ENCODE measurements at places on chromosomes 6 and 20.

DNA sequence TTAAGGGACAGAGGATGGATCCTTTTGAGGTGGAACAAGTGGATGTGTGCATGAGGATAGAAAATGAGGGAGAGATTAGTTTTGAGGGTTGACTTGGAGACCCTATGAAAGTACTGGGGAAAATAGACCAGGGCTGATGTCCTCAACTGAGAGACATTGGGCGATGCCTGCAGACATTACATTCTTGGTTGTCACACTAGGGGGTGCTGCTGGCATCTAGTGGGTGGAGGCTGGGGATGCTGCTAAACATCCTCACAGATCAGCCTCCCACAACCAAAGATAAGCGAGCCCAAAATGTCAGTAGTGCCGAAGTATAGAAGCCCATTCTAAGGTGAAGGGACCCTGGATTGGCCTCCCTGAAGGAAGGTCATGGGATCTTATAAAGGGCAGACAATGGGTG is 63.3 kb downstream of the MOCS1 start:
- DNase-seq, result no peak

DNA sequence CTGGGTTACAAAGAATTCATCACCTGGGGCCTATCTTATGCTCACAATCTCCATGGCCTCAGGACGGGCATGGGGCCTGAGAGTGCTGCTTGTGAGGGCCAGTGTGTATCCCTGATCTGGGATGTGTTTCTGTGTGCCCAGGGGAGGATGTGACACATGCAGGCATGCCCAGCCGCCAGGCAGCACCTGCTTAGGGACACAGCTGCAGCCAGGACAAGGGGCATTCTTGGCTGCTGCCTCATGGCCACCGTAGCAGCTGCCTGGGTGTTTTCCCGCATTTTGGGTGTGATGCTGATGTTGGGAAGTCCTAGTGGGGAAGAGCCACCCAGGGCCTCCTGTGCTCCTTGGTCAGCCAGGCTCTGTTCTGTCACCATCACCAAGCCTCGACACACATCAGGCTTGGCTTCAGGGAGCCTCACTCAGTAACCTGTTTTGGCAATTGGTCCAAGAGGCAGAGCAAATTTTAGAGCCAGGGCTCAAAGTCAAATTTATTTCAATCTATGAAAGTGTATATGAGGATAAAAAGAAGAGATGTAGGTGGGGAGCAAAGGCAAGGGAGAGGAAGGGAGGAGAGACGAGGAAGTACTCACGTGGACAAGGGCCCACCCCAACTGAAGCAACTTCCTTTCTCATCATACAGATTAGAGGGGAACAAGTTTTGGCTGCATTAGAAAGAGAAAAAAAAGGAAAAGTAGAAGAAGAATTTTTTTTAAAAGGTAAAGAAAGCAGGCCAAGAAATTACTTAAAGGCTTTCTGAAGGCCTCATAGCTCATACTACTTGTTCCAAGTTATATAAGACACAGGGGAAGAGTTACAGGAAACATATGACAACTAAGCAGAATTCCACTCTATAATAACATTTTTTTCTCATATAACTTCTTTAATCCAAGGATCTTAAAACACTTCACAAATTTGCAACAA is 269.9 kb upstream of the SUPT3H start:
- no peak for DNase-seq

- no peak for DNase-seq
Measured at GRCh38 chr20:14566505-14566904, 229.1 kb upstream of the FLRT3 start.

DNA sequence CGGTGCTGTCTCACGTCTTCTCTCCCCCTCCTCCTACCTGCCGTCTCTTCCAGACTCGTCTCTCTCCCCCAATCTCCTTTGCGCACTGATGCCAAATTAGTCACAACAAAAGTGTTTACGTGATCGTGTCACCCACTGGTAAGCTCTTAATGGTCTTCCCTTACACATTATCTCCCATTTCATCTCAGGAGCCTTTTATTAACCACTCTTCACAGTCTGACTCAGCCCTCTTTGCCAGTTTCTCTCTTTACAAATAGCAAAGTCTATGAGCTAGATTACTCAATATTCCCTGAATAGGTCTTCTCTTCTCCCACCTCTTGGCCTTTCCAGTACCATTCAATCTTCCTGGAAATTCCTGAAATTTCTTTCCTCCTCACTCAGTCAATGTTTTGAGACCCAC is 247.0 kb downstream of the ESR1 start:
- DNase-seq, result no peak

- no peak for DNase-seq
Measured at GRCh38 chr6:157265186-157265585, 58.1 kb downstream of the TMEM242 start.

DNA sequence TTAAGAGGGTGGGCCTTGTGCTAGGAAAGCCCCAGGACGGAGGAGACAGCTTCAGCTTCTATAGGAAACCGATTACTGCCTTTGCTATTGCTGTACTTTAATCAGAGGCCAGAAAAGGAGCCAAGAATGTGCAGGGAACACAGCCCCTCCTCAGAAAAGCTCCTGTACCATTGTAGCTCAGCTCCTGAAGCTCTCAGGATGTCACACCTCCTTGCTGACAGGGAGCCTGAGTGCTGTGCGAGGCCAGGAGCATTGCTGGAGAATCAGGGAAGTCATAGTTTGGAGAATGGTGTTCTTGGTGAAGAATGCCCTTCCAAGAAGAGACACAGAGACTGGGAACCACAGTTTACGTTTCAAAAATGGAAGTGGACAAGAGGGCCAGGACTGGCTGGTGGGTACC is 46.8 kb downstream of the LYRM2 start:
- no peak for DNase-seq

- no peak for DNase-seq
Measured at GRCh38 chr6:2625581-2625980, 125.1 kb downstream of the MYLK4 start.

- no peak for DNase-seq
Measured at GRCh38 chr20:16314748-16315159, 258.5 kb downstream of the KIF16B start.

DNA sequence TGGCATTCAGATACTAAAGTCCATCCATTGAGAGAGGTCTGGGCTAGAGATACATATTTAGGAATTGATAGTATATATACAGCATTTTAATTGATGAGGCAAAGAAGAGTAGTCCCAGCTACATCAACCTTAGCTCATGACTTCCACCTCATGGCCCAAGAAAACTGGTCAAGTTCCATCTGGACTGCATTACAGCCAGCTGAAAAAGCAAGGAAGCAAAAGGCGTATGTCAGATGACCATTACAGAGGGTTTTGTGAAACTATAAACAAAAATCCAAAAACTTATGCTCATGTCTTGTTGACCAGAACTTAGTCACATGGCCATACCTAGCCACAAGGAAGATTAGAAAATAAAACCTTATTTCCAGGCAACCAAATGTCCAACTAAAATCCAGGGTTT is 46.8 kb upstream of the RNF146 start:
- no peak for DNase-seq

GRCh38 chr6:154887051-154887450 is 108.1 kb upstream of the TIAM2 start:
- DNase-seq, result no peak

DNA sequence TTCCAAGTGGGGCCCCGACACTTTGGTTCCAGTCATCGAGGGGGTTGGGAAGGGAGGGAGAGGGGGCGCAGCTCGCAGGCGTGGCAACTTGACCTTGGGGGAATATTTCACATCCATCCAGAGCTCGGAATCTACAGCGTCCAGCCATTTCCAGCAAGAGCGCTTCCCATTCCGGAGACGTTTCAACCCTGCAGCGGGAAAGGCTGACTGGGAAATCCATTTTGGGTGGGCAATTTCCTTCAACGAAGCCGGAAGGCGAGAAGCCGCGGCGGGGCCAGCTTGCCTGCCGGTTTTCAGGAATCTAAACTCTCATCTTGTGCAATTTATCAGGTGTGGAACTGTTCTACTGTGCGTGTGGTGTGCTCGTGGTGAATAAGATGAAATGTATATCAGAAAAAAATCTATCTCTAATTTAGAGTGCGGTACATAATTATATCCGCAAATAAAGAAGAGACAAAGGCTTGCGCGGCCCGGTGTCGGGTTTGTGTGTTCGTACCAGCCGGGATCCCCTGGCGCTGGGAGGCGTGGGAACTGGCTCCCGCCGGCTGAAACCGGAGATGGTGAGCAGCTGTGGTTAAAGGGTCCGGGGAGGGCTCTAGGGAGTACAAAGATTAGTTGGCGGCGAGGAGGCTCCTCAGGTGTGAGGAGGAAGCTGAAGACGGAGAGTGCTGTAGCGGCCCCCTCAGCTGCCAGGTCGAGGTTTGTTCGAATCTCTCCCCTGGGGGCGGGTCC is 4.8 kb downstream of the SLC32A1 start:
- DNase-seq, result no peak

DNA sequence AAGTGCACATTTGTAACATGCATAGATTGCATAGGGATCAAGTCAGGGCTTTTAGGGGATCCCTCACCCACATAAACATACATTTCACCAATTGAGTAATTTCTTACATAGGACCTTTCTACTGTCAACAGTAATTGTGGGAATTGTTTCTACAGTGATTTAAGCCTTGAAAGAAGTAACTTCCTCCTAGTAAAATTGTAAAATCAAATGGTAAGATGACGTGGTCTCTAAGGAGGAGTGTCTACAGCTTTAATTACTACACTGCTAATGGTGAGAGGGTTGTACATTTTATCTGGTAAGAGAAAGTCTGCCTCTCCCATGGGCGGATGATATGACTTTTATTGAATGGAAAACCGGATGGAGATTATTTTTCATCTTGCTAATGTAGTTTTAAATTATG is 98.0 kb downstream of the RPP40 start:
- DNase-seq, result no peak

GRCh38 chr6:107667790-107668189 is 156.3 kb downstream of the SCML4 start:
- no peak for DNase-seq

- no peak for DNase-seq
Measured at GRCh38 chr20:58557733-58558342, 42.6 kb upstream of the APCDD1L start.

- no peak for DNase-seq
Measured at GRCh38 chr6:10569392-10570127, 48.4 kb downstream of the GCNT2 start.

DNA sequence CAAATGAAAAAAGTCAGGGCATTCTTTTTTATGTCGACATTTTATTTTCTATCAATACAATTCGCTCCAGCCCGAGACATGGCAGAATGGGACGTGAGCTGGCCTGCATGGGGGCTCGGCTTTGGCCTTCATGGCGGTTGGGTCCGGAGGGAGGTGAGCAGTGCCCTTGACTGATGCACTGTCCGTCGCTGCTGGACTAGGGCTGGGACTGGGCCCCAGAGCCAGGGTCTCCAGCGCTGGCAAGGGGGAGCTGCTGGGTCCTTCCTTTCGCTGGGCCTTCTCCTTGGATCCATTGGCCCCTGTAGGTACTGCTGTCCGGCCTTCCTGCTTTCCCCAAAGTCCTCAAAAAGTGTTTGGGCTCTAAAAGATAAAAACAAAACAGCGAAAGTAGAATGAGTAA is 124.6 kb downstream of the EDN3 start:
- DNase-seq, result no peak

DNA sequence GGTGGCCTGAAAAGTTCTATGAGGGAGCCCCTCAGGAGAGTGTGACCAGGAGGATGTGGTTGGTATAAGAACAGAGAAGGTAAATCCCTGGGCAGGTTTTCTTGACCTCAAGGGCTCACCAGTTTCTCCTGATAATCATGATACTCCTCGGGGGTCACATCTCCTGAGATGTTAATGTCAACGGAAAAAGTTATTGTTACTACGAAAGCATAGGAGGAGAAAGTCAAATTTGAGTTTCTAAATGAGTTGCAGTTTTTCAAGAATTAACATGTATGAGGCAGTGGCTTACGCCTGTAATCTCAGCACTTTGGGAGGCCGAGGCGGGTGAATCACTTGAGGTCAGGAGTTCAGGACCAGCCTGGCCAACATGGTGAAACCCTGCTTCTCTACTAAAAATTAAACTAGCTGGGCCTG is 23.4 kb downstream of the MGME1 start:
- no peak for DNase-seq

DNA sequence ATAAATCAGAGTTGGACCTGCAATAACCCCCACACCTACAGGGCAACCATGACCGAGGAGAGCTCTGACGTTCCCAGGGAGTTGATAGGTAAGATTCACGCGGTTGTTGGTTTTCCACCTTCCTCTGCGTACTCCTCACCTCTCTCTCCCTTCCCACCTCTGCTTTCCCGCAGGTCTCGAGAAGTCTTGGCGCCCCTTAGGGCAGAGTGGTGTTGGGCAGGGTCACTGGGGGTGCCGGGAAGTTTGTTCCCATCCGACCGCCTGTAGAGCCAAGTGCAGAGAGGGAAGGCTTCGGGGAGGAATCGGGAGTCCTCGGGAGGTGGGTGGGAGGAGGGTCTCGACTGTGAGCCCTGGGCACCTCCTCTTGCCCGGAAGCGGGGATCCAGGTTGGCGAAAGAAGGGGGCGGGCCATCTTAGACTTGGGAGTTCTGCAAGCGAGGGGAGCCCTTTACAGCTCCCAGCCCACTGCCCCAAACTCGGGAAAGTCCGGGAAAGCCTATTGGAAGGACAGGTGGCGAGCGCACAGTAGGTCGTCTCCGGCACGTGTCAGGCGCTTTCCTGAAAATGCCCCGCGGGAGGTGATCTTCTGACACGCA is 672 bp downstream of the CARMIL1 start:
- DNase-seq, result peak; percentile 27

DNA sequence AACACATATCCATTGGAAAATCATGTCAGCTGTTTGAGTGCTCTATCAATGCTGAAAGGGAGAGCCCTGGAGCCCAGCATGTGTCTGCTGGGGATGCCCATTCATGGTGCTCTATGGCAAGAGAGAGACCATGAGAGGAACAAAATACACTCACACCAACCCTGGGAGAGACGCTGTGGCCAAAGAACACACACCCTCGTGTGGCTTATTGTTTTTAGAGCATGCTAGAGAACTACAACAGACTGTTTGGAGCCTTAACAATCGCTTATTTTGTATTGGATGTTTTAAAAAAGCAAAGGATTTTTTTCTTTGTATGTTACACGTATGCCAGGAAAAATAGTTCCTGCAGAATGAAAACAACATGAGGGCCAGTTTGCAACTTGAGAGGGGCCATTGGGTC is 151.0 kb downstream of the SLC24A3 start:
- DNase-seq, result no peak

DNA sequence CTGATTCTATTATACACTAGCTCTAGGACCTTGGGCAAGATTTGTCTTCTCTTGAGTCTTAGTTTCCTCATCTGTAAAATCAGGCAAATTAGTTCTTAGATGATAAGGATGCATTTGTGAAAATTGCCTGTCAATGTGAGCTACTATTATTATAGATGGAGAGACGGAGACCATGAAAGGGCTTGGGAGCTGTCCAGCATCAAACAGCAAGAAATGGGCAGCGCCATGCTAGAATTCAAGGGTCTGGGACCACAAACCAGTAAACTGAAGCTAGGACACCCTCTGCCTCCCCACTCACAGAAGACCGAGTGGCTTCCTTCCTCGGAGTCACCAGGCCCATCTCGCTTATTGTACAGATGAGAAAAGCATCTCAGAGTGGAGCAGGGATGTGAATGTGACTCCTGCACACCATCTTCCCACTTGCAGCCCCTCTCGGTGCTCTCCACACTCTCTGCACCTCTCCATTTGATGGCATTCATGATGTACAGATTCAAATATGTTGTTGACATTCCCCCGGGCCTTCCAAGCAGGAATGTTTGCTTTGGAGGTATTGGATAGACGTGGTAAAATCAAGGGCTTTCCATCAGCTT is 24.1 kb upstream of the BPIFA3 start:
- no peak for DNase-seq
